Stimulated activated CD8-positive, alpha-beta memory T cell treated with anti-CD3 and anti-CD28 coated beads, Interleukin-15, amount 100 ng/mL, for 24 hours (primary cell): ENCODE measurements at places on chromosomes 4 and X.

DNA sequence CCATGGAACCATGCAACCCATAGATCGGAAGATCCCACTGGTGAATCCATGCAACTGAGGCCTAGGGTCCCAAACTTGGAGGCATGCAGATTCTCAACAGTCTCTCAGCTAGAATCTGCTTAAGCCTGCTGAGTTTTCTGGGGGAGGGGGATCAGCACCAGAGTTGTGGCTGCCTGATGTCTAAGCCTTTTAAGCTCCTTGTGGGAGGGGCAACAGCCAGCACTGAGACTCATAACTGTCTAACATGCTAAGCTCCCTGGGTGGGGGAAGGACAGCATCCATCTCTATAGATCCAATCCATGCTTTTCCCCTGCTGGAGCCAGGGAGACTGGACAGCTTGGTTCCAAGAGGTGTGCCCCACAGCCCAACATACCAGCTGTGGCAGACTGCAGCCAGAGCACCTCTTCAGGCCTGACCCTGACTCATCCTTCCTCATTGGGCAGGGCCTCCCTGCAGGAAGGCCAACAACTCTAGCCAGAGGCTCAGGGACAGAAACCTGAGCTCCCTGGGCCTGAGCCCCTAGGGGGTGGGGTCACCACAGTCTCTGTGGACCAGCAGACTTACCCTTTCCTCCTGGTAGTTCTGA lies 300.1 kb upstream of the SLC7A11 start:
- DNase-seq, result no peak

DNA sequence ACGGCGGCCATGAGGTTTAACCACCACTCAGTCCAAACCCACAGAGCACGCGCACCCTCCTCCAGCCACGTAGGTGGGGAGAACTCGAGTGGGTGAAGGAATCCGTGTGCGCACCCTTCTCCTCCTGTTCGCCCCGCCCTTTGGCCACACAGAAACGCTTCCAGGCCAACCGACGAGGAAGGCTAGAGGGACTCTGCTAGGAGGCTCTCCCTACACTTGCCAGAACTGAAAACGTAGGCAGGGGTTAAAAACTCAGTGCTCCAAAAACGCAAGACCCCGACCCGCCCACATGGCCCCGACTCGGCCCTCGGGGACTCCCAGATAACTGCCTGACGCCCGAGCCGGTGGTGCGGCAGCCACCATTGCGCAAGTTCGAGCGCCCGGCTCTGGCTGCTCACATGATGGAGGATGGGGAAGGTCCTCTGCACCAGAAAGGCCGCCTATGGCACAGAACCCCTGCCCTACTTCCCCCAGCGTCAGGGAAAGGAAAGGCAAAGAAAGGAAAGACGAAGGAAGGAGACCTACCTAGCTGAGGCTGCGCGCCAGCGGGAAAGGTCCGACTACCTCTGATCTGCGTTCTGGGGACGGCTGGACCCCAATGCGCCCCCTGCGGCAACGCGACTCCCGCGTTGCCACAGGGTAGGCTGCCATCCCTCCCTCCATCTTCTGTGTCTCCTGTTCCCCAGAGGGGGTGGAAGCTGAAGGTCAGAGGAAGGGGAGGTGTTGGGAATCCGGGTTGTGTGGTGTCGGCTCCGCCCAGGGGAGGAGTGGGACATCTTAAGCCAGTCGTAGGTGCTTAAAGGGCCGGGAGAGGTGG lies 201.9 kb upstream of the AGTR2 start:
- no peak for DNase-seq

- no peak for DNase-seq
Measured at GRCh38 chr4:170743633-170744032, 653.9 kb upstream of the AADAT start.

DNA sequence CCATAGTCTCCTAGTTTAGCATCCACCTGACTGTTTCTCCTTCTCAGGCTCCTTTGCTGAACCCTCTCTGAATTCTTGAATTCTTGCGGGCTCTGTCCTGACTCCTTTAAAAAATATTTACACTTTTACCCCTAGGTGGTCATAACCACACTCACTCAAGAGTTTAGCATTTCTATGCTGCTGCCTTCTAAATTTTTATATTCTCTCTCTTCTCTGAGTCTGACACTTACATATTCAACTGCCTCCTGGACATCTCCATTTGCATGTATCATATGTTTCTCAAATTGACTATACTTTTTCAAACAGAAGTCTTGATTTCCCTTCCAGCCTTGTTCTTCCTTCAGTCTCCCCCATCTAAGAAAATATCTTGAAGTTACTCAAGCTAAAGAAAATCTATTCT lies 31.6 kb downstream of the ARL9 start:
- no peak for DNase-seq

DNA sequence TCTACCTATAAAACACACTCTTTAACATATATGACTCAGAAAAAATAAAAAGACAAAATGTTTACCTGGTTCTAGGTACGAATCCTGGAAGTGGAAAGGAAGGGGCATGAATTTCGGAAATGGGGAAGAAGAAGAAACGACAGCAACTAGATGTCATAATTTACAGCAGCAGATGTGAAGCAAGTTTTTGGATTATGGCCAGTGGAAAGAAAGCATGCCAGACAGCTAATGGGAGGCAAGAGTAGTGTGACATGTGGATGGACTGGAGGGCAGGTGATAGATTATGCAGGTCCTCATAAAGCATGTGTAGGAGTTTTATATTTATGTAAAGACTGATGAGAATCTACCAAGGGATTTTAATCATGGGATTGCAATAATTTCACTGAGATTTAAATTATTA lies 279.0 kb upstream of the TACR3 start:
- DNase-seq, result no peak

GRCh38 chr4:88582493-88582892 lies 9.8 kb upstream of the HERC3 start:
- no peak for DNase-seq

- DNase-seq, result no peak
Measured at GRCh38 chr4:155795991-155796390, 37.2 kb downstream of the GUCY1B1 start.

GRCh38 chrX:4994855-4995254 lies 1233.8 kb downstream of the NLGN4X start:
- DNase-seq, result no peak

DNA sequence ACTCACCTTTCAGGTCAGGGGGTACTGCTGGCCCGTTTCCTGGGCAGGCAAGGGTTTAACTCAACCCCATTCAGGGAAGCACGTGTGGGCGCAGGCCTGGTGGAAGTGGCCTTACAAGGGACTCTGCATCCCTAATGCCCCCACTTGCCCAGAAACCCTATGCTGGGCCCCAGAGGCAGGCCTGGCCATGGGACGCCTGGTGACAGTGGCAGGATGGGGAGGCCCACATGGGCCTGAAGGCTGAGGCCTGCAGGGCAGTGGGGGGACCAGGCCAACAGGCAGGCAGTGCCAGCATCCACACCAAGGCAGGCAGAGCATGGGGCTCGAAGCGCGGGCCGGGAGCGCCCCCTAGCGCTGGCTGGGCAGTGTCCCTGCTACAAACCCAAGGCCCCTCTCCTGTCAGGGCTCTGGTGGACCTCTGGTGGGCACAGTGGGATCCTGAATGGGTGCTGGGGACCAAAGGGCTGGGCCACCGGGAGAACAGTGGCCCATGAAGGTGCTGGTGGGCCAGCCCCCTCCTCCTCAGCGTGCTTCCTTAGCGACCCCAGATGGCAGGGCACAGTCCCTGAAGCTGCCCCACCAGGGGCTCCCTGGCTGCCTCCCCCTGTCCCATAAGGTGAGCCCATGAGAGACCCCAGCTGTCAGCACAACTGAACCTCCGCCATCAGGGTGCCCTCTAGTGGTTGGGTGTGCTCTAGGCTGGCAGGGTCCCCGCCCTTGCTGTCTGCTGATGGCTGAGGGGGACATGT lies 16.8 kb downstream of the FGFR3 start:
- peak; percentile 60 for DNase-seq

GRCh38 chr4:3686753-3687152 lies 79.4 kb upstream of the ADRA2C start:
- DNase-seq, result no peak

GRCh38 chrX:55088795-55089489 lies at the start of gene PAGE2:
PAGE2 (plus strand) TSS chrX:55089018; CDS start chrX:55090021, 1,003 bp downstream.
- no peak for DNase-seq

GRCh38 chr4:114005569-114006442 lies 26.4 kb upstream of the ARSJ start:
- DNase-seq, result no peak

DNA sequence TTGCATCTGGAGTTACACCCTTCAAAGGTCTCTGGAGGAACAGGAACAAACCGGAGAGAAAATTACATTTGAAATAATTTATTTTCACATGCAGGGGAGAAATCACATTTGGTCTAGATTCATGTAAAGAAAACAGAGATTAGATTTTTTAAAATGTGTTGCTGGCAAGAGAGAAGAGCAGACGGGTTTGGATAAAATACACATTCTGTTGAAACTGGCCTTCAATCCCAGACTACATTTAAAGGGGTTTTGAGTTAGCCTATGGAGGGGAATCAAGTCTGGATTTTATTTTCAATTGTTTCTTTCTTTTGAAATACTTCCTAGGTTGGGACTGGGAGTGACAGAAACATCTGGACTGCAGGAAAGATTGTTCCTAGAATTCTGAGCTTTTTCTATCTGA lies 180.8 kb downstream of the NHS start:
- no peak for DNase-seq

DNA sequence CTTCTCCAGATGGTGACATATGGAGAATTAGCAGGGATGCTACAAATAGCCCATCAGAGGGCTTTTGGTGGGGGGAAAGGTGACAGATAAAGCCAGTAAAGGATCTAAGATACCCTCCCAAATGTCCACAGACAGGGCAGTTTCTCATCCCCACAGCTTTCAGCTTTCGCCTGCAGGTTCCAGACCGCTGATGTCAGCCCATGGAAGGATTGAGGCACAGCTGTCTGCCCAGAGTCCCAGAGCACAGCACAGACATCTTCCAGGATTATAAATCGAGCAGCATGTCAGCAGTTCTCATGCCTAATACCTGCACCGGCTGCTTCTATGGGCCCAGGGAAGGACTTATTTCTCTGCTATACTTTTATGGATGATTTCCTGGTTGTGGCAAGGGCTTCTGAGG lies 96.7 kb upstream of the MXRA5 start:
- no peak for DNase-seq

- no peak for DNase-seq
Measured at GRCh38 chr4:186074189-186074588, 5.2 kb downstream of the TLR3 start.

DNA sequence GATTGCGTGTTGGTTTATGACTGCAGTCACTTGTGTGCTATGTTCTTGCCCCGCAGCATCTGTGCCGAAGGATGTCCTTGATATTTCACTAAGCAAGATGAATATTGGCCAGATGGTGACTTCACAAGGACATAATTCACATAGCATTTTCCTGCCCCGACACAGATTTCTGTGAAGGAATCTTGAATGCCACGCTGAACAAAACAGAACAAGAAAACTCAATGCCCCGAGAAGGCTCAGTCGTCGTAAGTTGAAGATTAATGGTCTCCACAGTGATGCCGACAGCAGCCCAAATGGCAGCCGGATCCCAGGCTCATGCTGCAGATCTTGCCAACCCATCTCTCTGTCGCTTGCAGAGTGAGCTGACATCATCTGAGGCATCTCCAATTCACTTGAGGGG lies 145.9 kb downstream of the CPEB2 start:
- no peak for DNase-seq

- DNase-seq, result no peak
Measured at GRCh38 chr4:72531768-72532290, 37.2 kb downstream of the ADAMTS3 start.

- DNase-seq, result no peak
Measured at GRCh38 chr4:73865431-73866096, 3.6 kb upstream of the CXCL1 start.

GRCh38 chrX:42725196-42725595 lies 52.8 kb downstream of the PPP1R2C start:
- no peak for DNase-seq

- DNase-seq, result no peak
Measured at GRCh38 chr4:140237616-140238350, 83.8 kb upstream of the MAML3 start.

DNA sequence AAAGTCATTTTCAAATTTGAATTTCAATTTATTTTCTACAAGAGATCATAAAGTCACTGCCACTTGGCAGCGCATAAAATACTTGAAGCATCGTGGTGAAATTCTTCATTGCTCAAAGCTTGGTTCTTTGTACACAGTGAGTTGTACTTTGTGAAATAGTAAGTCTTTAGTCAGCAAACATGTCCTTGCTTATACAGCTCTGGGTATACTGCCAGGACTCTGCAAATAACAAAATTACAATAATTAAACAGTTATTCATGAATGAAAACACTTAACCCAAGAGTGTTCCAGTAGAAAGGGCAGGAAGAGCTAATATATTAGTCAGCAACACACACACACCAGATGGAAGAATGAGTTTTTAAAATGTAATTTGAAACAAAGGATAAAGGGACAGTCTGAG lies 1300.9 kb upstream of the DIAPH2 start:
- no peak for DNase-seq

DNA sequence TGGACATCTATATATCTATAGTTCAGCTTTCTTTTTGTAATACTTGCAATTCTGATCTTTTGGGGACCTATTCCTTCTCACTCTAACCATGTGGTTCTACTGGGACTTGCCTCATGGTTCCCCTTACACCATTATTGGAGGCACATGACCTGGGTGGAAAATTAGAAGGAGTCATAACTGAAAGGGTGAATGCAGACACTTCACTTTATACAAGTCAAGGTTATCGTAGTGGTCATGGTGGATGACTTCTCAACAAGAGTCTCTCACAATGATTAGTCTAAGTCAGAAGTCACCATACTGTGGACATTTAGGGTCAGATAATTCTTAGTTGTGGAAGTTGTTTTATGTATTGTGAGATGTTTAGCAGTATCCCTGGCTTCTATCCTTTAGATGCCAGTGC lies 10.5 kb upstream of the EIF4E start:
- DNase-seq, result no peak

DNA sequence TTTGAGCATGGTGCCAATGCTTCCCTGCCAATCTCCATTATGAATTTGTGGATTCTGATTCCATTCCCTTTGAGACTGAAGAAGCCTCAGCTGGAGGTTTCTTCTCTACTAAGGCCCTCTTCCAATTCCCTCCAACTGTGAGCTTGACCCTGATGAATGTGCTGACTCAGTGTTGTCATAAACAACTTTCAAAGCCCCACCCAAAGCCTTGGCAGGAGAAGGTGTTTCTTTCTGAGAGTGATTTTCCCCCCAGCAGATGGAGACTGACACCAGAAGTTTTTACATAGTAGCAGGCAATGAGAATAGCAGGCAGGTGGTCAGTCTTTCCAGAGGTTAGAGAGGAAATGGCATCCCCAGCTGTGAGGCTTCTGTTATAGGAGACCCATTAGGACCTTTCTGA lies 53.1 kb downstream of the OCRL start:
- DNase-seq, result no peak

GRCh38 chrX:119686087-119686691 lies 6.8 kb downstream of the SEPTIN6 start:
- no peak for DNase-seq

GRCh38 chrX:48498374-48498809 lies 10.4 kb upstream of the PORCN start:
- no peak for DNase-seq

- DNase-seq, result no peak
Measured at GRCh38 chr4:122003335-122003734, 51.5 kb upstream of the TRPC3 start.

DNA sequence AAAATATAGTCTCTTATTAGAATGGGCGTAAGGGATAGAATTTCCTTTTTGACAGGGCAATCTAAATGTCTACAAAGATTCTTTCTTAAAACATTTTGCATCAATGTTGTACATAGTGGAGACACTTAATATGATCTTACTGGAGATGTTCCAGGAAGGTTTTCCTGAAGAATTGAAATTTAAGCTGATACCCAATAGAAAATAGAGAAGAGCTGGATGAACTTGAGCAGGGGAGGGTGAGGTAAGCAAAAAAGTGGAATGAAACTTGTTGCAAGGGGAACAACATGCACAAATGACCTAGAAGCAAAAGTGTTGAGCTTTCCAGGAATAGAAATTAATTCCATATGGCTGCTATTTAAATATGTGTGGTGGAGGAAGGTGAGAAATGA lies 19.7 kb downstream of the SLAIN2 start:
- no peak for DNase-seq
